Mesothelial cell of epicardium (in vitro differentiated cells): ENCODE measurements at places on chromosomes 7 and 10.

GRCh38 chr7:135270577-135271254 lies 37.1 kb downstream of the STRA8 start:
- no peak overlapping the region for H3K27ac ChIP-seq
- H3K27me3 ChIP-seq = peaks cover 22% of the 10 kb centered on the region
- no peak overlapping the region for H3K4me3 ChIP-seq
- no peak for DNase-seq
- H3K4me1 ChIP-seq = no peaks in the 10 kb centered on the region

DNA sequence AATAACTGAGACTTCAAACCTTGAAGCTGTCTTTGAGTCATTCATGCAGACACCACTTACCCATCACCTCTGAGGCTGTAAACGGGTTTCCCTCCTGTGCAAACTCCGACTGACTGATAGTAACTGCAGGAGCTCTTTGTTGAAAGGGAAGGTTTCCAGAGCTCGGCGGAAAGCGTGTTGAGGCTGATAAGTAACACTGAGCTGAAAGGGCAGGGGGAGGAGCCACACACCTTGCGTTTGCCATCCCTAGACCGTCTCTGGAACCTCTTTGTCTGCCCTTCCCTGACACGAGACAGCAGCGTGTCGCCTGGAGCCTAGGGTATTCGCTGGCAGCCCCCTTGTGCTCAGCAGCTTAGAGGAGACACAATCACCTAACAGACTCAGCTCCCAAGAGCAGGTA lies 134.0 kb downstream of the PAXIP1 start:
- H3K27ac ChIP-seq = no peak overlapping the region
- H3K4me1 ChIP-seq = no peaks in the 10 kb centered on the region
- no peaks in the 10 kb centered on the region for H3K36me3 ChIP-seq
- no peak for DNase-seq

- no peaks in the 10 kb centered on the region for H3K36me3 ChIP-seq
- no peak for DNase-seq
- H3K4me3 ChIP-seq = no peak overlapping the region
- H3K4me1 ChIP-seq = peaks cover 8% of the 10 kb centered on the region
- H3K27me3 ChIP-seq = no peaks in the 10 kb centered on the region
Measured at GRCh38 chr10:50506861-50507573, 116.7 kb downstream of the SGMS1 start.

- no peak overlapping the region for H3K4me3 ChIP-seq
- H3K27ac ChIP-seq = no peak overlapping the region
- peaks cover 26% of the 10 kb centered on the region for H3K27me3 ChIP-seq
- H3K36me3 ChIP-seq = no peaks in the 10 kb centered on the region
Measured at GRCh38 chr10:131819241-131820072, 81.4 kb upstream of the PPP2R2D start.

GRCh38 chr7:129376778-129377700 lies 57.2 kb upstream of the STRIP2 start:
- H3K27me3 ChIP-seq = no peaks in the 10 kb centered on the region
- peaks cover 7% of the 10 kb centered on the region for H3K36me3 ChIP-seq
- DNase-seq = no peak
- no peak overlapping the region for H3K4me3 ChIP-seq

- H3K36me3 ChIP-seq = no peaks in the 10 kb centered on the region
- H3K27me3 ChIP-seq = peaks cover 43% of the 10 kb centered on the region
- DNase-seq = no peak
- peak overlapping the region; percentile 67 for H3K4me3 ChIP-seq
Measured at GRCh38 chr7:26153823-26154783, 2.1 kb downstream of the NFE2L3 start.

DNA sequence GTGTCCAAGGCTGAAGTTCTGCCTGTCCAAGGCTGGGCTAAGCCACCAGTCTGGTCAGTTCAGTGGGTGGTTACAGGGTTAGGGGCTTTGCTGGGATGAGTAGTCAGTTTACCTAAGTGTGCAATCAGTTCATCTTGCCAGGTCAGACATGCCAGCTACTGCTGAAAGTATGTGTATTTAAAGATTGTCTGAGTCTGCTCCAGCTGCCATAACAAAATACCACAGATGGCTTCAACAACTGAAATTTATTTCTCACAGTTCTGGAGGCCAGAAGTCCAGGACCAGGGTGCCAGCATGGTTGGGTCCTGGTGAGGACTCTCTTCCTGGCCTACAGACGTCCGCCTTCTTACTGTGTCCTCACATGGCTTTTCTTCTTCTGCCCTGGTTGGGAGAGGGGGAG lies 52.4 kb upstream of the TNS3 start:
- peak overlapping the region; percentile 99 for H3K27ac ChIP-seq
- H3K4me1 ChIP-seq = peaks cover 59% of the 10 kb centered on the region
- H3K4me3 ChIP-seq = peak overlapping the region; percentile 4
- no peaks in the 10 kb centered on the region for H3K36me3 ChIP-seq

- H3K4me1 ChIP-seq = peaks cover 2% of the 10 kb centered on the region
- no peaks in the 10 kb centered on the region for H3K36me3 ChIP-seq
- H3K4me3 ChIP-seq = no peak overlapping the region
Measured at GRCh38 chr10:132136689-132137088, 50.1 kb upstream of the DPYSL4 start.

DNA sequence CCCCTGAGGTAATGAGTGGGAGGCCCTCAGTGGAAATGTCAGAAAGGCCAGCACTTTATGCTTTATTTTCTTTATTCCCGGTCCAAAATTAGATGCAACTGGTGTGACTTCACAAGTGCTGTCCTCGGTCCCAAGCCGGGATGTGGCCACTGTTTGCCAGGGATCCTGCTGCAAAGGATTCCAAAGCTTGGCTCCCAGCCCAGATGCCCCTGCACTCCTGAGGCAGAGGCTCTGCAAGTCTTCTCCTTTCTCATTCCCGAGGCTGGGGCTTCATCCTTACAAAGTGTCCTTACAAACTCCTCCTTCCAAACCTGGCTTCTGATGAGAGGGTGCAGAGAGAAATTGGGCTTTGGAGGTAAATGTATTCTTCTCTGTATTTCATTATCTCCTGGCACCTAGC lies 544.3 kb upstream of the DPP6 start:
- H3K4me3 ChIP-seq = no peak overlapping the region
- H3K4me1 ChIP-seq = no peaks in the 10 kb centered on the region
- no peak for DNase-seq
- no peak overlapping the region for H3K27ac ChIP-seq

GRCh38 chr10:78706256-78706655 lies 362.5 kb upstream of the ZMIZ1 start:
- no peak overlapping the region for H3K27ac ChIP-seq
- no peak for DNase-seq
- no peaks in the 10 kb centered on the region for H3K27me3 ChIP-seq
- no peak overlapping the region for H3K4me3 ChIP-seq

- H3K27ac ChIP-seq = no peak overlapping the region
- peaks cover 15% of the 10 kb centered on the region for H3K4me1 ChIP-seq
- no peak for DNase-seq
- peaks cover 41% of the 10 kb centered on the region for H3K36me3 ChIP-seq
- peaks cover 48% of the 10 kb centered on the region for H3K27me3 ChIP-seq
Measured at GRCh38 chr10:100487529-100487928, 24.7 kb downstream of the WNT8B start.

DNA sequence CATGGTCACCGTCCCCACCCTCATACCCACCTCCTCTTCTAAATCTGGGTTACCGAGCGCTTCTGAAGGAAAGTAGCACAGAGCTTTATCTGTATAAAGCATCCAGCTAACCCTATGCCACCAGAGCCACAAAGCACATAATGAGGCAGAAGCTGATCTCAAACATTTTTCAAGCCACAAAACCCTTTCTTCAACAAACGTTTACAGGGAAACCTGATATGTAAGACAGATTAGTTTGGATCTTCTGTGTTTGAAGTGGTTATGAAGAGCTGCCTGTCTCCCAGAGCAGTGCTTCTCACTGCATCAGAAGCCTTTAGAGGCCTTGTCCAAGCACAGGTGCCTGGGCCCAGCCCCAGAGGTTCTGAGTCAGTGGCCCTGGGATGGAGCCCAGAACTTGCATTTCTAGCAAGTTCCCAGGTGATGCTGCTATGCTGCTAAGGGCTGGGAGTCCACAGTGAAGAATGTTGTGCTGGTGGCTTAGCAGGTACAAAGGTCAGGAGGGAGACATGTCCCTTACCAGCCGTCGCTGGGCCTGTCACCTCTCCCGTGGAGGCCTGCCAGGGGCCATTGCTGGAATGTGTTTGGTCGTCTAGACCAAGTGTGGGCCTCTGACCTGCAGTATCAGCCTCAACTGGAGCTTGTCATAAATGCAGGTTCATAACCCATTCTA lies 90.4 kb downstream of the TAF3 start:
- no peak overlapping the region for H3K27ac ChIP-seq
- H3K4me1 ChIP-seq = peaks cover 6% of the 10 kb centered on the region
- H3K27me3 ChIP-seq = no peaks in the 10 kb centered on the region
- no peak for DNase-seq

- no peak for DNase-seq
- no peak overlapping the region for H3K27ac ChIP-seq
- H3K4me3 ChIP-seq = no peak overlapping the region
- H3K27me3 ChIP-seq = no peaks in the 10 kb centered on the region
Measured at GRCh38 chr10:31242902-31243301, 76.1 kb upstream of the ZEB1 start.

DNA sequence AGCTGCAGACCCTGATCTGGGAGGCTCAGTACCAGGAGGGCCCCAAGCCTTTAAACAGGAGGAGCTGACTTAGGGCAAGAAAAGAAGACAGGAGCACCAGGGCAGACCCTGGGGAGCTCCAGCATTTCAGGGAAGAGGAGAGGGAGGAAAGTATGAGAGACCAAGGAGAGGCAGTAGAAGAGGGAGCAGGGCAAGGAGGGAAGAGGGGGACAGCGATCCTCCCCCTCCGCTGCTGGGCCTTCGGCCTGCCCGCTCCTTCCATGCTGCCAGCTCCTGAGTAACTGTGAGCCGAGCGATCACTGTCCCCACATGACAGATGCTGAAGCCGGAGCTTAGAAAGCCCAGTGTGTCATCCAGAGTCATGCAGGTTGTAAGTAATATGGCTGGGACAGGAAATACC lies 65.9 kb downstream of the ALOX5 start:
- H3K4me1 ChIP-seq = no peaks in the 10 kb centered on the region
- H3K36me3 ChIP-seq = no peaks in the 10 kb centered on the region
- peaks cover 2% of the 10 kb centered on the region for H3K27me3 ChIP-seq
- no peak overlapping the region for H3K27ac ChIP-seq
- no peak overlapping the region for H3K4me3 ChIP-seq
- no peak for DNase-seq

DNA sequence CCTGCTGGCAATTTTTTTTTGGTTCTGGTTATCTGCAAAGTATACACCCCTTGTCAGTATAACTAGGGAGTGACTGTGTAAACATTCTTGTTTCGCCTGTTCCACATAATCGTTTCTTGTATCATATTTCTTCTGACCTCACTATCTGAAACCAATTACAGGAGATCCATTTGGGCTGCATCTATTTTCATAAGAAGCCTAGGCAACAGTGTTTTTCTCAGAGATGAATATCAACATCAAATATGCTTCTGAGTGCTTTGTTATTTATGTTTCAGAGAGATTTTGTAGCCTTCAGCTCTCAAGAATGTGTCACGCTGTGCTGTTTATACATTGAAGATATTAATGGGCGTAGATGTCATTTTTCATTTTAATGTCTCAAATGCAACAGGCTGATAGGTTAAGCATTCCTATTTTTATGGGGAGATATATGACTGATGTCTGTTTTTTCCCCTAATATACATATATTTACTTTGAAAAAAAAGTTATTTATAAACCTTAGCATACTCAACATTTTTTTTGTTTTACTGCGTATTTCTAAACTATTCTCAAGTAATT lies 115.5 kb downstream of the FOXP2 start:
- peak overlapping the region; percentile 78 for H3K27ac ChIP-seq
- DNase-seq = no peak
- H3K4me3 ChIP-seq = no peak overlapping the region
- no peaks in the 10 kb centered on the region for H3K27me3 ChIP-seq

GRCh38 chr10:78199005-78199725 lies 165.5 kb downstream of the RPS24 start:
- H3K27ac ChIP-seq = no peak overlapping the region
- H3K4me1 ChIP-seq = peaks cover 4% of the 10 kb centered on the region
- no peak overlapping the region for H3K4me3 ChIP-seq
- no peak for DNase-seq

DNA sequence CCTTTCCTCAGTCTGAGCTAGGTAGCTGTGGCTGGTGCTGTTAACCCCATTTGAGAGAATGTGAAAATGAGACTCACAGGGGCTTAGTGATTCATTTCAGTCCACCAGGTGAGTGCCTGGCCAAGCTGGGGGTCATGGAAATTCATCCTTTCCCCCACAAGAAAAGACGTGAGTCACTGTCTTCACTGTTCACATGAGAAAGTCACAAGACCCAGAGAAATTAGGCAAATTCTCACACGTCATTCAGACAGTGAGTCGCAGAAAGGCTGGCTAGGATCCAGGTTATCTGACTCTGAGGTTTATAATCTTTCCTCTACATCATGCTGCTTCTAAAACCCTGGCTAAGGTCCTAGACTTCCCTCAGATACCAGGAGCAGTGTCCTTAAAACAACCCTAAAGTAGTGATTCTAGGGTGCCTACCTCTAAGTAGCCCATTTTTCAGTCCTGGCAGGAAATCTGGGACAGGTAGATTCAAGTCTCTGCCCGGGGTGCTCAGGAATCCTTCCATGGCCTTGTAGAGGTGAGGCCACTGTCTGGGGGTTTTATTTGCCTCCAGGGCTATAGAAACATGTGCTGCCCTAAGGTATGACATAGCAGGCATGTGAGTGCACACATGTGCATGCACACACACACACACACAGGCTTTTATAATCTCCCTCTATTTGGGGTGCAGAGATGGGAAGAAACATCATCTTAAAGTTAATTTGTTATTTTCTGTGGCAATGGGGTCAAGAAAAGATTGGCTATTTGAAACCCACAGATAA lies 427.9 kb upstream of the CELF2 start:
- no peaks in the 10 kb centered on the region for H3K36me3 ChIP-seq
- peaks cover 31% of the 10 kb centered on the region for H3K4me1 ChIP-seq
- DNase-seq = no peak
- H3K27me3 ChIP-seq = peaks cover 8% of the 10 kb centered on the region
- no peak overlapping the region for H3K27ac ChIP-seq
- H3K4me3 ChIP-seq = no peak overlapping the region

- H3K4me1 ChIP-seq = peaks cover 3% of the 10 kb centered on the region
- H3K27me3 ChIP-seq = no peaks in the 10 kb centered on the region
- H3K36me3 ChIP-seq = no peaks in the 10 kb centered on the region
- DNase-seq = no peak
- no peak overlapping the region for H3K4me3 ChIP-seq
Measured at GRCh38 chr10:84845628-84846261, 517.4 kb downstream of the CCSER2 start.

DNA sequence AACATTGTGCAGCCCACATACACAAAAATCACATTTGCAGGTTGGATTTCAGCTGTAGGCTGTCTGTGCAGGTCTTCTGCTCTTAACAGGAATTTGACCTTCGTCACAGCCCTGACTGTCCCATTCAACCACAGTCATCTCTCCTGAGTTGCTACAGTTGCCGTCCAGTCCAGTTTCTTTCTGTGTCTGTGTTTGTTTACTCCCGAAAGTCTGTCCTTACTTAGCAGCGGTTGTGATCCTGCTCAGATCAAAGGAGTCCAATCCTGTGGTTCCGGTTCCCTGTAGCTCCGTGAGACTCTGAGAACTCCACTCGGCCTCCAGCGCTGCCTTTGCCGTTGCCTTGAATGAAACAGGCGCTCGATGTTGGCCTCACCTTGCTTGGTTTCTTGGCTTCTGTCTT lies 111.6 kb upstream of the GATA3 start:
- H3K4me1 ChIP-seq = peaks cover 4% of the 10 kb centered on the region
- H3K27ac ChIP-seq = no peak overlapping the region
- peaks cover 13% of the 10 kb centered on the region for H3K36me3 ChIP-seq
- no peak for DNase-seq
- no peak overlapping the region for H3K4me3 ChIP-seq

GRCh38 chr10:1746796-1747195 lies 9.5 kb upstream of the ADARB2 start:
- H3K27ac ChIP-seq = no peak overlapping the region
- DNase-seq = no peak
- no peaks in the 10 kb centered on the region for H3K4me1 ChIP-seq
- H3K4me3 ChIP-seq = no peak overlapping the region
- H3K27me3 ChIP-seq = peaks cover 45% of the 10 kb centered on the region
